T-helper 9 cell (primary cell): ENCODE measurements at places on chromosomes 1 and 21.

DNA sequence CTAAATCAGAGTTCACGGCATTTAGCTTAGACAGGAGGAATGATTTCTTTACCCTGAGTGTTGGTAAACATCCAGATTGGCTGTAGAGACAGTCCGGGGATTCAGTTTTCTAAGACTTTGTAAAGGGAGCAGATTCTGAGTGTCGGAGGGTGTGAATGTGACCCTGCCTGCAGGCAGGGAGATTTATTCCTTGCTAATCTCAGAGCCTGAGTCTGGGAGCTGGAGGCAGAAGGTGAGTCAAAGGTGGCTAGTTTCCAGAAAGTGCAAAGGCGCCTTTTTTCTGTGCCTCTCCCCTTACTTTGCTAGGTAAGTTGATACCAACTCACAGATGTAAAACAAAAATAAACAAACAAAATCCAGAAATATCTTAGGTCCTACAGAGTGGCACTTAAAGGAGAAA lies 11.7 kb downstream of the ATP1B1 start:
- no peak for DNase-seq

GRCh38 chr1:111466480-111466879 lies 7.3 kb upstream of the C1orf162 start:
- no peak for DNase-seq

DNA sequence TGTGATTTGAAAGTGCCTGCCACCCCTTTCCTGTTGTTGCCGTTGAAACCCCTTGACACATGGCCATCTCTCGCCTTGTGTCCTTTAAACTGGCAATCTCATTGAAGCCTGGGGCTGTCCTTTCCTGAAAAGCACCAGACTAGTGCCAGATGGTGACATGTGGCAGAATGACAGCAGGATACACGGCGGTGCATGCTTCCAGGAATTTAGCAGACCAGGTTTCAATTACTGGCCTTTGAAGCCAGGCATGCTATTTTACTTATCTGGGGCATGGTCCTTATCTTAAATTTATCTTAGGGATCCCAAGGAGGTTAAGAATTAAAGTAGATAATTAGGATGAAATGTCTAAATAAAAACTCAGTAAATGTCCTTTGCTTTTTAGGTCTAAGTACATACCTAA lies 15.2 kb downstream of the PLPPR4 start:
- DNase-seq: no peak

DNA sequence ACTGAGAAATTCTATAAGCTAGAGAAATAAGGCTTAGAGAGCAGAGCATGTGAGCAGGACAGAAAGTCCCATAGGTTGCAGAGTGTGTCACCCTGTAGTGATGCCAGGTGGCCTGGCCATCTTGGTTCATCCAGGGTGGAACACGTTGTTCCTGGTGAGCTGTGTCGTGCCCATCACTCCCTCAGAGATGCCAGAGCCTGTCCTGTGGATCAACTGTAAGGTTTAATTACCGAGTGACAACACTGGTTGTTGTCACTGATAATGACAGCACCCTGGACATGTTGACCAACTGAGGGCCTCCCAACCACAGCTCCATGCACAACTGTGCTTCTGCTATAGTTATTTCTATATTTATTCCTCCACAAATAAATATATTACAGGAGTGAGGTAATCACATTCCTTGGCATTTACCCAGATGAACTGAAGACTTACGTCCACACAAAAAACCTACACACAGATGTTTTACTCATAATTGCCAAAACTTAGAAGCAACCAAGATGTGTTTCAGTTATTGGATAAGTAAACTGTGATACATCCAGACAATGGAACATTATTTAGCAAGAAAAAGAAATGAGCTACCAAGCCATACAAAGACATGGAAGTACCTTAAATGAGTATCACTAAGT lies 6.2 kb downstream of the C1orf198 start:
- DNase-seq: no peak

DNA sequence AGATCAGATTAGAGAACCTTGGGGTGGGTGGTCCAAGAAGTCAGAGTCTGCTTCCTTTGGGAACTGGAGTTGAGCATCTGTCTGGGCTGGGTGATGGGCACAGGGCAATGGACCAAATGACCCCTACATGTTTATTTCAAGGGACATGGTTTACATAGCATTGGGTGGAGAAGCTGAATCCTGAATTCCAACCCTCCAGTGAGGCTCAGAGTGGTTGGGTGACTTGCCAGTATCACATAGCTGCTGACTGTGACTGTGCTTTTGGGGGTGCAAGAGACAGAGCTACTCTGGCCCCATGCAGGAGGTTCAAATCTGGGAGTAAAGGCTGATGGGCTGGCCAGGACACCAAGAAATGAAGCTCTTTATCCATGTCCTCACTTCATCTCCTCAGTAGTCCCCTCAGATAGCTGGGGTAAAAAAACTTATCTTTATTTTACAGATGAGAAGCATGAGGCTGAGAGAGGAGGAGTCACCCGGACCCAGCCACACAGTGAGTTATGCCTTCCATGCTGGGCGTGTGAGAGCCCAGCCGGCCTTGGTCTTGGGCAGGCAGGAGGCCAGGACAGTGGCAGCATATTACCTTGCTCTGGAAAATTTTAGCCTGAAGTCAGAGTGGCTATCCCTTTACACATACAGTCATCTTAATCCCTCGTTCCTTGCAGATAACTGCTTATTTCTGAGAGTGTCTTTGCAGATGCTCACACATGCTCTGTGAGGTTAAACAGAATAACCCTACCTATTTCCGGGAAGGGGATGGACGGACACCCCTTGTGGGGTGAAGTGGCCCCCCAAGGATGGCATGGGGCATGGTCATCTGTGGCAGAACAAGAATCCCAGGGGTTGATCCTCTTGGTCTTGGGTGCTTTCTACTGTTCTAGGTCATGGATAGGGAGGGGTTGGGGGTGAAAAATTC lies 2.8 kb upstream of the SERINC2 start:
- no peak for DNase-seq

DNA sequence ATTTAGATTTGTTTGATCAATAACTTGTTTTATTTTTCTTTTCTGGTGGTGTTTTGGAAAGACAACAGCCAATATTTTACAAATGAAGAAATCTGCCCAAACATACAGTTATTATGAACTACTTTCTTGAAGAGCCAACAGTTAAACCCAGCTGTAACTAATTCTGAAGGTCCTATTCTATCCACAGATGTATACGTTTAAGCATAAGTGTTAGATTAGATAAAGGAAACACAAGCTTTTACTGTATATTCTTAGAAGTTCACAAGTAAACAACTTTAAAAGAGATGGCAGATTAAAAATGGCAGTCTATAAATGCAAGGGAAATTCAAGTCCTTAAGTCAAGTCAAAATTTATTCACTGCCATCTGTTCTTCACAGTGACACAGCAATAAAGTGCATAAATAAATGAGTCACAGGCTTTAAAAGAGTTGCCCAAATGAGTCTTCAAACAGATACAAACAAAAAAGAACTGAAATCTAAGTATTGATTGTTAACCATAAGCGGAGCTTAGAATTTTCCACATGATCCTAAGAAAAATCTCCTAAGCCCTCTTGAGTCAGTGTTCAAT lies 49.9 kb upstream of the KCNH1 start:
- no peak for DNase-seq

- no peak for DNase-seq
Measured at GRCh38 chr1:162025541-162025940, 1.9 kb upstream of the OLFML2B start.

- no peak for DNase-seq
Measured at GRCh38 chr1:2160451-2161300, 33.9 kb downstream of the FAAP20 start.

GRCh38 chr1:208273386-208274017 lies 29.3 kb upstream of the PLXNA2 start:
- no peak for DNase-seq

DNA sequence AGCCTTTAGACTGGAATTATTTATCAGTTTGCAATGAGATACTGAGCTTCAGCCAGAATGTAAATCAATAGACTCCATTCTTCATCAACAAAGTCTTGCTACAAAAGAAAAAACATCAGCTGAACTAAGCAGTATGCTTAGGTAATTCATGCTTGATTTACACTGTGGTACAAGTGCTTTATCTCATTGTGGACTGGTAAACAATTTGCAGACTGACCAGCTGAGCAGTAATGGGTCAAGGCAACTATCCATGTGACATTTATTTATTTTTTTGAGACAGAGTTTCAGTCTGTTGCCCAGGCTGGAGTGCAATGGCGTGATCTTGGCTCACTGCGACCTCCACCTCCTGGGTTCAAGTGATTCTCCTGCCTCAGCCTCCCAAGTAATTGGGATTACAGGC lies 39.8 kb upstream of the SYT2 start:
- DNase-seq: no peak

DNA sequence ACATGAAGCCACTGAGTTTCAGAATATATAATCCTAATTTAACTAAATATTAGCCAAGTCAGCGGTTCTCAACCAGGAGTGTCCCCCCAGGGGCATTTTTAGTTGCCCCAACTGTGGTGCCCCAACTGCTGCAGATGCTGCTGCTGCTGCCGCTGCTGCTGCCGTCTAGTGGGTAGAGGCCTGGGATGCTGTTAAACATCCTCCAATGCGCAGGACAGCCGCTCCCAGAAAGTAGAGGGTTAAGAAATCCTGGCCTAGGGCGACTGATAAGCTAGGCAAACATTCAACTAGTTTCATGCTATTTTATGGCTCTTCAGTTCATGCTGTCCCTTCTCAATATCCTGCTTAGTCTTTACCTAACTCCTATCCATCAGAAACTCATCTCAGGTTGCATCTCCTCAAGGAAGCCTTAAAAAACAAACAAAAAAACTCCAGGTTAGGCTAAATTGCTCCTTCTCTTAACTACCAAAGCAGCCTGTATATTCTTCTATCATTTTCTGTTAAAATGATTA lies 9.9 kb upstream of the DCAF6 start:
- DNase-seq: no peak

DNA sequence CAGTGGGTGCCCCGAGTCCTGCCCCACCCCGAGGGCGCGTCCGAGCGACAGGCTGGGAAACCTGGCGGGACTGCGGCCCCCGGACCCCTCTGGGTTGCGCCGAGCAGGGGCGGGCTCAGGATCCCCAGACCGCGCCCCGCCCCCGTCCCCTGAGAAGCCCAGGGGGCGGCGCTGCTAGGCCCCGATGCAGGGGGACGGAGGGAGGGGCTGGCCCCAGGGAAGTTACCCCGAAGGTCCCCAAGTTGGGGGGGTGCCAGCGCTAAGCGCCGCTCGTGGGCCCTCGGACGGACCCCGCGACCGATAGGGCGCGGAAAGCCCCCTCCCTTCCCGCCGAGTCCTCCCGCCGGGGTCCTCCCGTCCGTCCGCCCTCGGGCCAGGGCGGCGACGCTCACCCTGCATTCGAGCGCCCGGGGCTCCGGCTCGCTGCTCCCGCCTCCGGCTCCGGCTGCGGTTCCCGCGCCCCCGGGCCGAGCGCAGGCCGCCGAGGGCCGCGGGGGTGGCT lies 414 bp downstream of the GPR153 start:
- no peak for DNase-seq

DNA sequence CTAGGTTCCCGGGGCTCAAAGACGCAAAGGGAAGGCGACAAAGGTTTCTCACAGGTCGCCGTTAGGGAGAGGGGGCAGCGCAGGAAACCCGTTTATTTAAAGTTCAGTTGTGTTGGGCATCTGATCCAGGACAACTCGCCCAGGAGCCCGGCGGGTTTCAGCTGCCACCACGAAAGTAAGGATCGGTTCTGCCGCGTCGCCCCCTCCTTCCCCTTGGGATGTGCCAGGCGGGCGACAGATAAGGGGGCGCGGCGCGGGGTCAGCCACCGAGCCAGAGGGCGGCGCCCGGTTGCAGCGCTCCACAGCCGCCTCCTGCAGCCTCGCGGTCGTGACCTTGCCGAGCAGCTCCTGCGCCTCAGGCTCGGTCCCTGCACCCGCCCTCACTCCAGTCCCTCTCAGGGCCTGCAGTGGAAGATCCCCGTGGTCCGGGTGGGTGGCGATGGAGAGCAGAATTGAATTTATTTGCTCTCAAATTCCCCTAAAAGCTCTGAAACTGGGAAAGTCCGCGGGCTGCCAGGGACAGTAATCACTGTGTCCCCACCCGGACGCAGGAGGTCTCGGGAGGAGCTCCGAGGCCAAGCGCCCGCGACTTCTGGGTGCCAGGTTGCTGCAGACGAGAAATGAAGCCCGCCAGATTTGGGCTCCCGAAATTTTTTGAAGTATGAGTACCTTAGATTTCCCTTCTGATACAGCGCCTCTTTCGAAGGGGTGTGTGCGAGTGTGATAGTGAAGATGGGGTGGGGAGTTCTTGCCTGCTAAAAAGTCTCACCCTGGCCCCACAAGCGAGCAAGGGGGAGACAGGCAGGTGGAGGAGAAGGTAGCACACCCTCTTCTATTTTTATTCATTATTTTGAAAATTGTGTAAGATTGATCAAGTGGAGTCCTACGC lies 28.4 kb upstream of the NFIA start:
- no peak for DNase-seq

DNA sequence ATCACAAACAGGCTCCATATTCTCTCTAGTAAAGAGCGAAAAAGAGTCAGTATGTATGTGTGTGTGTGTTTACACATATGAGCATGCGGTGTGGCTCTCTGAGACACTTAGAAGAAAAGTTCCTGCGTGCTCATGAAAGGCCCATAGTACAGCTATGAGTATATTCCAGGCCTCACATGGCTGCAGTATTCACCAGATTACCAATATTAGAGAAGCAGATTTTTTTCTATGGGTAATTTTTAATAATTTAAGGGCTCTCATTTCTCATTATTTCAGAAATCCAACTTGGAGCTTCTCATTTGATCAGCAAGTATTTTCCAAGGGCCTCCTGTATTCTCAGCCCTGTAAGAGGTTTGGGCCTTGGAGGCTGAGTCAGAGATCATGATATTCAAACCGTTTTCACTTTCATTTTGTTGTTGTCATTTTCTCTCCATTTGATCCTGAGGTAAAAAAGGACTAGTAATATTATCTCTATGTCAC lies 232.9 kb upstream of the SGIP1 start:
- no peak for DNase-seq

DNA sequence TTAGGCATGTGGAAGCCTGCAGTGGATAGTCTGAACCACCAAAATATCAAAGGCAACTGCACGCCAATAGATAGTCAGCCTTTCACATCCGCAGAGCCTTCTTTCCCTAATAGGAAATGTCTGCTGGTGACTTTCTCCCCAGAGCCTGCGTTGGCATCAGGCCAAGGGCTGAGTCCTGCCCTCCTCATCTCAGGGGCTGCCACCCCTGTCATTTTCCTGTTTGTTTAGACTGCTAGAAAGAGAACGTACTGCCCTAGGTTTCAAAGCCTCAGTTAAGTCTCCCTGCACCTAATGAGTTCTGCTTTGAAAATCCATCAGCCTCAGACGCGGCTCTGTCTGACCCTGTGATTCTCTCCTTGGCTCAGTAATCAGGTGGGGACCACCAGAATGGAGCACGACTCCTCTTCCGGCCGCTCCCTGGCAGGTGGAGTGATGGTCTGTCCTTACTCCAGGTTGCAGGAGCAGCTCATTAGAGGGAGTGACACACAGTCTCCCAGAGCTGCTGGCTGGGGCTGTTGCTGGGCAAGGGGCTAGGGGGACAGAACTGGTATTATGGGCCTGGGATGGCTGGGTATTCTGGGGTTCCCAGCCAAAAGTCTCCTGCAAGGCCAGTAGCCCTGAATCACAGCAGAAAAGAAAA lies 27.3 kb downstream of the STUM start:
- no peak for DNase-seq

GRCh38 chr1:90357995-90358394 lies 359.1 kb downstream of the BARHL2 start:
- no peak for DNase-seq

GRCh38 chr1:16721871-16722641 lies 18.3 kb upstream of the RNU1-4 start:
- DNase-seq: no peak
